ENCODE measurements at places on chromosomes 7 and 10. TPM values are rescaled to one million over a fixed set of nuclear protein-coding genes. Genes with fewer than 3 reads are reported as not detected.
A peak's percentile ranks its signal among the peaks of the same experiment; 100 is the strongest.

GRCh38 chr7:156578578-156578940, 62.0 kb upstream of the RNF32 start:
- no peak for DNase-seq

DNA sequence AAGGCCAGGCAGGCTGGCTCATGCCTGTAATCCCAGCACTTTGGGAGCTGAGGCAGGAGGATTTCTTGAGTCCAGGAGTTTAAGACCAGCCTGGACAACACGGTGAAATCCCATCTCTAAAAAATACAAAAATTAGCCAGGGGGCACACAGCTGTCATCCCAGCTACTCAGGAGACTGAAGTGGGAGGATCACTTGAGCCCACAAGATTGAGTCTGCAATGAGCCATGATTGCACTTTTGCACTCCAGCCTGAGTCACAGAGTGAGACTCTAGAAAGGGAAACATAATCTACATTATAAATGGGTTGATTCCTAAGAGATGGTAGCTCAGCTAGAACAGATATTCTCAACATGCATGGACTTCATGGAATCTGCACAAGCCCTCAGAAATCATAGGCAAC, 6.3 kb upstream of the LIPF start:
- DNase-seq, result no peak

GRCh38 chr7:50284296-50284695, 20.2 kb upstream of the IKZF1 start:
- no peak for DNase-seq

DNA sequence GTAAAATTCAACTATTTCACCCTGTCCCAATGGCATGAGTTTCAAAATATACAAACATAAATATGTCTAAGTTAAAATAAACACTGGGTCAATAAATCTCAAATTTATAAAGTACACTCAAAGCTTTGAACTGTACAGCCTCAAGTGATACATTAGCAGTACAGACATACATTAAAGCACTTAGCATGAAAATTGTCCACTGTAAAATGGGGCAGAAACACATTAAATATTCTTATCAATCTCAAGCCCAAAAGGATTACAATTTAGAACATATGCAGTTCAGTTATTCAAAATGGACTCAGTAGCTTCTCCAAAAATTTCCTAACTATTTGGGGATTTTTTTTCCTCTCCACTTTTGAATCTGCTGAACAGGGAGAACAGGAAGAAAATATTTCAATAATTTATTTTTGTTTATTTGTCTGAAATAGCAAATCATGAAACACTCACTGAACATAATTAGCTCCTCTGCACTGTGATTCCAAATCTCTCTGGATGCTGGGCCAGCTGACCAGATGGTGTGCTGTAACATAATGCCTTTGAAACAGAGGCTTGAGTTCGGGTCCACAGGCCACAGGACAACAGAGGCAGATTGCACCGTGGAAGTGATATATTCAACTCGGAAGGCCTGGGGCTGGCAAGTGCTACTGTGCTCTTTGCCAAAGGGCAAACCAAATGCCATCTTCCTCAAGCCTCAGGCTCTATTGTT, 248.9 kb upstream of the LRRN3 start:
- no peak for DNase-seq

DNA sequence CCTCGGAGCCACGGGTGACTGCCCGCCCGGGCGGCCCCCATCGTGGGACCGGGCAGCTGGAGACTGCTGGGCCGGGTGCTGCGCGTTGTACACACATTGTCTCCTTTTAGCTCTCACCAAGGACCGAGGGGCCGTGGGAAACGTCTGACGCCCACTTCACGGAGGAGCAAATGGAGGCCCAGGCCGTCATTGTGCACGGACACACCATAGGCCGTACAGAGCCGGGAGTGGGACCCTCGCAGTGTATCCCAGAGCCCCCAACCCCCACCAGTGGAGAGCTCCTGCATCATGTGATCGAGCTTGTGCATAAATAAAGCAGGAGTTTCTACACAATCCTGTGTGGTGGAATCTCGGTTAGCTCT, 722 bp downstream of the DENND10 start:
- peak; percentile 25 for DNase-seq

DNA sequence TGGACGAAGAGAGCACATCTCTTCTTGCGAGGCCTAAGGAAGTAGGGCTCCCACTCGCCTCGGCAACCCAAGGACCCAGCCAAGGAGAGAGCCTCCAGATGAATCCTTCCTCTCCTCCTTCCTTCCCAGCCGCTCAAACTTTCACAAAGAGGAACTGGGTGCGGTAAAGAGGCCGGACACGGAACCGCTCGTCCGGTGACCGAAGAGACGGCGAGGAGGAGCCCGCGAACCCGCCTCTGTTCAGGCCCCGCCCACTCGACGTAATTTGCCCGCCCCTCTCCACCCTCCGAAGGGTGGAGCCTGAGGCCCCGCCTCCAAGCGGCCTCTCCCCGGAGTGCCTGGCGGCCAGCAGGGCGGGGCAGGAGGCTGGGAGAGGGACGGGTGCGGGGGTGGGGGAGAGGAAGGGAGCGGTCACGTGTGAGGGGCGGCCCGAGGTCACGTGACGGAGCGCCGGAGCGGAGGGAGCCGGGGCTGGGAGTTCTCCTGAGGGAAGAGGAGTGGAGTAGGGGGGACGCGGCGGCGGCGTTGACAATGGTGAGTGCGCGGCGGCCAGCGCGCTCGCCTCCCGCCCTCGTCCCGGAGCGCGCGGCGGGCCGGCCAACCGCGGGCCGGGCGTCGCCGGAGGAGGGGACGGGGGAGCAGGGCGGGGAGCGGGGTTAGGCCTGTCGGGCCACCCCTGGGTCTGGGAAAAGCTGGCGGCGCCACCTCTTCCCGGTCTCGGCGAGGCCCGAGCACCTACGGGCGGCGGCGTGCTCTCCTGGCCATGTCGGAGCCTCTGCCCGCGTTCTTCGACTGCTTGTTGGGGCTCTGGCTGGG, at the start of gene VPS26A:
VPS26A (plus strand) TSS at position 432 of the 816 bp plus-strand sequence; CDS start at position 532, 100 bp downstream.
- DNase-seq, result peak; percentile 99

GRCh38 chr10:68371604-68372003, 35.5 kb downstream of the RUFY2 start:
- DNase-seq, result no peak

- DNase-seq, result no peak
Measured at GRCh38 chr10:83533290-83533689, 606.0 kb upstream of the GHITM start.

DNA sequence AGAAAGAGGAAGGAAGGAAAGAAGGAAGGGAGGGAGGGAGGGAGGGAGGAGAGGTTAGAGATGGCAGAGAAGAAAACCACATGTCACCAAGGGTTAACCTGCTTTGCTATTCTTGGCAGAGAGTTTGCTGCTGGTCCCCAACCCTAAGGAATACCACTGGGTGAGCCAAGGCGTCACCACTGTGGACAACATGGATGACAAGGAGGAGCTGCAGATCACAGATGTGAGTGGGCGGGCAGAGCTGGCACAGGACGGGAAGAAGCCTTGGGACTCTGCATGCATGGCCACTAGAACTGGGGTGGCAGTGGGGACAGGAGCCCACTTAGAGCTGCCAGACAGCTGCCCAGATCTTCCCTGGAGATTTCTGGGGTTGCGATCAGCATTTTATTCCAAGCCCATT, 17.2 kb upstream of the MYH16 start:
- no peak for DNase-seq

DNA sequence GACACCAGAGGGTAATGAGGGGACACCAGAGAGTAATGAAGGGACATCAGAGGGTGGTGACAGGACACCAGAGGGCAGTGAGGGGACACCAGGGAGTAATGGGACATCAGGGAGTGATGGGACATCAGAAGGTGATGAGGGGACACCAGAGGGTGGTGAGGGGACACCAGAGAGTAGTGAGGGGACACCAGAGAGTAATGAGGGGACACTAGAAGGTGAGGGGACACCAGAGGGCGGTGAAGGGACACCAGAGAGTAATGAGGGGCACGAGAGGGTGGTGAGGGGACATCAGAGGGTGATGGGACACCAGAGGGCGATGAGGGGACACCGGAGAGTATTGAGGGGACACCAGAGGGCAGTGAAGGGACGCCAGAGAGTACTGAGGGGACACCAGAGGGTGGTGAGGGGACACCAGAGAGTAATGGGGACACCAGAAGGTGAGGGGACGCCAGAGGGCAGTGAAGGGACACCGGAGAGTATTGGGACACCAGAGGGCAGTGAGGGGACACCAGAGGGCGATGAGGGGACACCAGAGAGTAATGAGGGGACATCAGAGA, 10.6 kb downstream of the NACAD start:
- no peak for DNase-seq

DNA sequence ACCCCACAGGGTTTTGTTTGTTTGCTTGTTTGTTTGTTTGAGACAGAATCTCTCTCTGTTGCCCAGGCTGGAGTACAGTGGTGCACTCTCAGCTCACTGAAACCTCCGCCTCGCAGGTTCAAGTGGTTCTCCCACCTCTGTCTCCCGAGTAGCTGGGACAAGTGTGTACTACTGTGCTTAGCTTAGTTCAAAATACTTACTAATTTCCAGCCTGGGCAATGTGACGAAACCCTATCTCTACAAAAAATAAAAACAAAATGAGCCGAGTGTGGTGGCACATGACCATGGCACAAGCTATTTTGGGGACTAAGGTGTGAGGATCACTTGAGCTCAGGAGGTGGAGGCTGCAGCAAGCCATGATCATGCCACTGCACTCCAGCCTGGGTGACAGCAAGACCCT, 15.2 kb upstream of the PRPF18 start:
- DNase-seq, result no peak

- no peak for DNase-seq
Measured at GRCh38 chr10:76553263-76554032, 1084.2 kb downstream of the KCNMA1 start.

DNA sequence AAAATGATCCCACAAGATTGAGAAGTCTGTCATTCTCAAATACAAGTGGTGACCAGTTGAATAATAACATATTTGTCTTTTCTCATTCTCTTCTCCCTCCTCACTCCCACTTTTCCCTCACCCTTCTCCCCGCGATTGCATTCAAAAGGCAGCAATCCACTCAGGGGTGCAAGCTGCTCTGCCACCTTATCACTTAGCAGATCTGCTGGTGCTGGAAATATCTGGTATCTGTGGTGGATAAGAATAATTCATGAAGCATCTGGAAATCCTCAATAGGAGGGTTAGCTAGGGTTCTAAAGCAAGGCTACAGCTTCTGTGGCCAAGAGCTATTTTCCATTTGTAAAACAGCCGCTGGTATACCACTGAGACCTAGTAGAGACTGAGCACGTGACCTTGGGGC, 43.8 kb downstream of the GCC1 start:
- DNase-seq, result no peak

AKR1C1 gene
- 45.1 TPM for polyA plus RNA-seq

RBP3 gene
- polyA plus RNA-seq, result not detected

GNGT1 gene
- polyA plus RNA-seq, result not detected

LIPM gene
- not detected for polyA plus RNA-seq

COL1A2 gene
- 122 TPM for polyA plus RNA-seq
